Stimulated activated CD8-positive, alpha-beta memory T cell treated with anti-CD3 and anti-CD28 coated beads, Interleukin-7, amount 100 ng/mL, for 48 hours (primary cell): ENCODE measurements at places on chromosomes 4 and X.

- peak; percentile 58 for DNase-seq
Observed at GRCh38 chrX:107672955-107673378, 44.7 kb downstream of the PRPS1 start.

DNA sequence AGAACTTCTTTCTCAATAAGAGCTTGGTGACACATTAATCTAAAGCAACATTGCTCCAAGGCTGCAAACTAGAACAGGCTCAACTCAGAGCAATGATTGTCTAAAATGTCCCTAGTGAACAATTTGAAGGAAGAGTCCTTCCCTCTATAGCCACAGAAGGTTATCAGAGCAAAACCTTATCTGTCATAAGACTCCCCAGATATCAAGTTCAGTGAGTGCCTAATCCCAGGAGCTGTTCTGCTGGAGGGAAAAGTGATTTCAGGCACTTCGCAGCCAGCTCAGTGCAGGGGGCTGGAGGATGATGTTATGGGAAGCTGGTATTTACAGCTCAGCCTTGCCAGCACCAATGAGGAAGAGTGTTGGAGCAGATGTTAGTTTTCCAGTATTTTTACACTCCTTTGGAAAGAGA is 497.5 kb downstream of the INPP4B start:
- no peak for DNase-seq

DNA sequence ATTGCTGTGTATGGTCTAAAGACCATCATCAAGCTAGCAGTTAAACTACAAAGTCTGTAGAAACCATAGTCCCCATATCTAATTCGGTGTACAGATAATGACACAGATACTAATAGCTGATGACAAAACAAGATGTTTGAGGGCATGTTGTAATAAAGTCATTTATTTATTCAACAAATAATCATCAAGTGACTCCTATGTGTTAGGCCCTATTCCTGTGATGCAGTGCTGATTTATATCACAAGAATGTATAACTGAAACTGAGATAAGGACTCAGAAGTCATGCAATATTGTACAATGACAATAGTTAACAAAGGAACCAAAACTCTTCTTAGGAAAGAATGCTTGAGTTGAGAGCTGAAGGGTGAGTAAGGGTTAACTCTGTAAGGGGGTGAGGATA is 315.0 kb upstream of the NR3C2 start:
- DNase-seq: no peak

DNA sequence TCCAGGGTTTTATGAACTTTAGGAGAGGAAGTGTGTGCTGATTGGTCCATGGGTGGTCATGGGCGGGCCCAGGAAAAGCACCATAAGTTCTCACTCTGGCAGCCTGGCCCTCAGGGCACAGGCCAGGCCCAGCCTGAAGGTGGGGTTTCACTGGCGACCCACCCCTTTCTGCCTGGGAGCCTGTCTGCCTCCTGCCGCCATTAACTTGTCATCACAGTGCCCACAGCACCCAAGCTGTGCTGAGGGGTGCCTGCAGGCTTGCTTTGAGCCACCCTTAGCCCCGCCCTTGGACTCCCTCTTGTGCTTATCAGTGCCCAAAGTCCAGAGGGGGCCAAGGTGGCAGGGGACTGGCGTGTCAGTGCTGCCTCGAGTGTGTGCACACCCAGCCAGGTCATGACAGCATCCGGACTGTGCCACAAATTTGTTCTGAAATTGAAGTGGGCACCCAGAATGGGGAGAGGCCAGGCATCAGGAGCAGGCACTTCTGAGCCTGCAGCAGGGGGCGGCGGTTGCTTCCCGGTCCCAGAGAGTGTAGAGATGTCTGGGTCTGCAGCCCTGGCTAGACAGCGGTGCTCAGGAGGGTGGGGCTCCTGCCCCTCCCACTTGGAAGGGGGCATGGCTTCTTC is 455.6 kb downstream of the TMA16 start:
- DNase-seq: no peak

- no peak for DNase-seq
Observed at GRCh38 chrX:103789004-103789403, 12.4 kb downstream of the PLP1 start.

DNA sequence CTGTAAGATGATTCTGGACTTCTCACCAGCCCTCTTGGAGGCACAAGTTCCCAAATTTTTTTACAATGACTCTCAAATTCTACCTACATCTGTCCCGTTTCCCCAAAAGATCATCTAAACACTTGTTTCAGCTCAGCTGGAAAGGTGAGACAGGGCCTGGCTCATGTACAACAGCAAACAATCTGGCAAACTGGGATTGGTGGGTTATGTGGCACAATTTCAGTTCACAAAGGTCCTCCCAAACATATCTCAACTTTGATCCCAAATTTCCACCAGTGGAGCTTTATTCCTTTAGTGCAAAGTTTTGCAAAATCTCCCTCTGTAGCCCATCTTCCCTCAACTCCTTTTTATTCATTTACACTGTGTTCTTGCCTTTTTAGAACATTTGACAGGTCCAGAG is 207.1 kb downstream of the ENOX2 start:
- no peak for DNase-seq

DNA sequence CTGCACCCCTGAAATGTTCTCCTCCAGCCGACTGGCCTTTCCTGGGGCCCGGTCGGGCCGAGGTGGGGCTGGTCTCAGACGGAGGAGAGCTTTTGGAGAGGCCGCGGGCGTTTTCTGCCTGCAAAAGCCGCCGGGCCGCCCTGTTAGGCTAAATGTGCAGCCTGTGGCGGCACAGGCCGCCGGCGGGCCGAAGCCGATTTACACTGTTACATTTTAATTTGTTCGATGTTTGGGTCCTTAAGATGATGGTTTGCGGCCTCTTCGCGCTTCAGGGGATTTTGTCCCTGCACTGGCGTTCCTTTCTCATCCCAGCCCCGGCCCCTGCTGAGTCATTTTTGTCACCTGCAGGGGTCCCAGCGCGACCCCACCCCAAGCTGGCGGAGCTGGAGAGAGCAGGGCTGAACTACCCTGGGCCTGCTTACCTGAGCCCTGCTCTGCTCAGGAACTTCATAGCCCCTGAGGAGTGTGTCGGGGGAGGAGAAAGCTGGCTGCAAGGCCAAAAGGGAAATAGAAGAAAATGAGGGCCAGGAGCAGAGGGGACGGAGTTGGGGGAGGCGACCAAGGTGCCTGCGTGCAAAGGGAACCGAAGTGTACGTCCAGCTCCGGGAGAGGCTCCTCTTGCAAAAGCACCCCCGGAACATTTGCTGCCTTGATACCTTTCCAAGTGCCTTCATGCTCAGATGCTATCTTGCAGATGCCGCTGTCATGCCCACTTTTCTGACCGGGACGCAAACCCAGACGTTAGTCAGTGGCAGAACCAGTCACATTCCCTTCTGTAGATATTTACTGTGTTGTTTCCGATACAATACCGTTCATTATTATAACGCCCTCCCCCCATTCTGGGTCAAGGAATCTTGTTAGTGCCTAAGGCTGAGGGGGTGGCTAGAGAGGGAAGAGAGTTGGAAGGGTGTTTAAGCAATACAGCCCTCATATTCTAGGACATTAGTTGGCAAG is 977 bp upstream of the RBBP7 start:
- no peak for DNase-seq

DNA sequence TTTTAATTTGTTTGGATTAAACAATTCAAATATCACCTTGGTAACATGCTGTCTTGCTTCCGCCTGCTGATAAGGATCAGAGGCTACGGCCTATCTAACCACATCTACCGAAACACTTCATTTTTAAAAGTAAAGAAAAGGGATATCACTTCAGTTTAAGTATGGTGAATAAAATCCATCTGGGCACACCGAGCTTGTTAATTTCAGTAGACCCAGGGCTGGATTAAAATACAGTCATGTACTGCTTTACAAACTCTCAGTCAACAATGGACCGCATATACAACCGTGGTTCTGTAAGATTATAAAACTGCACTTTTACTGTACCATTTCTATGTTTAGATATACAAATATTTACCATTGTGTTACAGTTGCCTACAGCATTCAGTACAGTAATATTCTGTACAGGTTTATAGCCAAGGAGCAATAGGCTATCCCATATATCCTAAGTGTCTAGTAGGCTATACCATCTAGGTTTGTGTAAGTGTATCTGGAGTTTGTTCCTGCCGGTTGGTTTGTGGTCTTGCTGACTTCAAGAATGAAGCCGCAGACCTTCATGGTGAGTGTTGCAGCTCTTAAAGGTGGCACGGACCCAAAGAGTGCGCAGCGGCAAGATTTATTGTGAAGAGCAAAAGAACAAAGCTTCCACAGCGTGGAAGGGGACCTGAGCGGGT is 40.0 kb downstream of the SEPTIN11 start:
- peak; percentile 42 for DNase-seq

DNA sequence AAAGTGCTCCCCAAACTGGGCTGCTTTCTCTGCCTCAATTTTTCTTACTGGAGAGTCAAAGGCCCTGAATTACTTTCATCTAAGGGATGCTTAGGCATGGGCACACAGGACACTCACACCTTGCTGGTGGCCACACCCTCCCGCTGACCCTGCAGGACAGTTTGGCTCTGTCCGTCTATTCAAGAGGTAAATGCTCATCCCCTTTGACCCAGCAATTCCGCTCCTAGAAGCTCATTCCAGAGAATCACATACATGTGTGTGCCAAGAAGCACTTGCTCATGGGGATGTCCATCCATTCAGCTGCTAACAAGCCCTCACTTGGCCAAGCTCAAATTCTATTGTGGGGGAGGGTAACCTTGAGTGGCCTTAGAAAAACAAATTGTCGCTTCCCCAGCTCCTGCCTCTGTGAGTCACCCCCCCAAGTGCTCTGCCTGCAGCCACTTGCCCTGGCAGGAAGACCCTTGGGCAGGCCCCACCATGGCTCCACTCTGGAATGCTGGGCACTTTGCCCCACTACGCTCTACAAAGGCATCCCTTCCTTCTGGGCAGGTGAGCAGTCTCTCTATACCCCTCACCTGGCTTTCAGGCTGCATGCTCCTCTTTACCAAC is 54.5 kb downstream of the HTRA3 start:
- DNase-seq: no peak

- no peak for DNase-seq
Observed at GRCh38 chrX:148552775-148553174, 52.4 kb downstream of the AFF2 start.
